ENCODE measurements at places on chromosomes 12 and 14. TPM values are rescaled to one million over a fixed set of nuclear protein-coding genes. Genes with fewer than 3 reads are reported as not detected.

DNA sequence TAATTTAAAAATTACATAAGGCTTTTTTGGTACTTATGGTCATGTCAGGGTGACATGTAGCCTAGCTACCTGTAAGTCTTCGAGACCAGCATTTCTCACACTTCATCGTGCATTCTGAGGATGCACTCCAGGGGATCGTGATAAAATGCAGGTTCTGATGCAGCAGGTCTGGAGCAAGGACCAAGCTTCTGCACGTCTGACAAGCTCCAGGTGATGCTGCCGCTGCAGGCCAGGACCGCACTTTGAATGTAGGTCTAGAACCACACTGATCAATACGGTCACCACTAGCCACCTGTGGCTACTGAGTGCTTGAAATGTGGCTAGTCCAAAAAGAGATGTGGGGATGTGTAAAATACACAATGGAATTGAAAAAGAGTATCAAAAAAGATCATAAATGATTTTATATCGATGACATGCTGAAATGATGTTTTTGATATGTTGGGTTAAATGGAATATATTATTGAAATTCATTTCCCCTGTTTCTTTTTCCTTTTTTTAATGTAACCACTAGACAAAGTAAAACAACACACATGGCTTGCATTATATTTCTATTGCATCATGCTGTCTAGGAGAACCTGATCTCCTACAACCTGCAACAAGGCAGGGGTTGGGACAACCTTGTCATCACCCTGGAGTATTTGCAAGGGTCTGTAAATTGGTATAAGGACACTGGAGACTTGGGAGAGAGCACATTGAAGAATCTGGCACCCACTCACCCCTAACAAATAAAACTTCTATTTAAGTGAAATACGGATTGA, 142.4 kb downstream of the DPF3 start:
- no peak for DNase-seq

B4GALNT1 gene
- polyA plus RNA-seq = 0.96 TPM

TMEM253 gene
- 1.0 TPM for polyA plus RNA-seq

DNA sequence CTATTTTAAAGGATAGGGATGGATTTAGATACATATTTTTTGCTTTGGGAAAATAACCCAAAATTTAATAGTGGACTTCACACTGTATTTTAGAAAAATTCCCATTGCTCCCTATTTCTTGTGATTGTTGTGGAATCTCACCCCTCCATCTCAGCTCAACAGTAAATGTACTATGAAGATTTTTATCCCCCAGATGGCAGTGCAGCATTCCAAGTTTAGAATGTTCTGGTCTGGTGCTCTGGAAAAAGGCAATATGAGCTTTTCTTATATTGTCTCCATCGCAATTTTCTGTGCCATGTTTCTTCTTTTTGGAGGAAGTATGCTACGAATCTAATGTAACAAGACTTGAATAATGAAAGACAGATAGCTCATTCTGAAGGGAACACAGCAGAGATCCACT, 471.7 kb upstream of the SYT1 start:
- peak; percentile 25 for DNase-seq

DNA sequence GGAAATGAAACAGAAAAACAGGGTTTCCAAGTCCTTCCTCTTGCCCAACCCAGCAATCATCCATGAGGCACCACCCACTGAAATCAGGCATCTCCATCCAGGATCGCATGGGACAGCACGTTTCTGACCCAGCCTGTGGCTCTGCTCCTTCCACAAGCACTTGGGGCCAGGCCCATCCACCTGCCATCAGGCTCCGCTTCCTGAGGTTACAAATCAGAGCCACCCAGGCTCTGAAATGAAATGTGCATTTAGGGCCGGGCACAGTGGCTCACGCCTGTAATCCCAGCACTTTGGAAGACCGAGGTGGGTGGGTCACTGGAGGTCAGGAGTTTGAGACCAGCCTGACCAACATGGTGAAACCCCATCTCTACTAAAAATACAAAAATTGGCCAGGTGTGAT, 717 bp upstream of the KRT78 start:
- no peak for DNase-seq

KRT75 gene
- not detected for polyA plus RNA-seq

GRCh38 chr12:122062832-122063693, 15.5 kb upstream of the MLXIP start:
- no peak for DNase-seq

- DNase-seq = no peak
Observed at GRCh38 chr12:52356031-52356761, 11.1 kb downstream of the KRT85 start.

DNA sequence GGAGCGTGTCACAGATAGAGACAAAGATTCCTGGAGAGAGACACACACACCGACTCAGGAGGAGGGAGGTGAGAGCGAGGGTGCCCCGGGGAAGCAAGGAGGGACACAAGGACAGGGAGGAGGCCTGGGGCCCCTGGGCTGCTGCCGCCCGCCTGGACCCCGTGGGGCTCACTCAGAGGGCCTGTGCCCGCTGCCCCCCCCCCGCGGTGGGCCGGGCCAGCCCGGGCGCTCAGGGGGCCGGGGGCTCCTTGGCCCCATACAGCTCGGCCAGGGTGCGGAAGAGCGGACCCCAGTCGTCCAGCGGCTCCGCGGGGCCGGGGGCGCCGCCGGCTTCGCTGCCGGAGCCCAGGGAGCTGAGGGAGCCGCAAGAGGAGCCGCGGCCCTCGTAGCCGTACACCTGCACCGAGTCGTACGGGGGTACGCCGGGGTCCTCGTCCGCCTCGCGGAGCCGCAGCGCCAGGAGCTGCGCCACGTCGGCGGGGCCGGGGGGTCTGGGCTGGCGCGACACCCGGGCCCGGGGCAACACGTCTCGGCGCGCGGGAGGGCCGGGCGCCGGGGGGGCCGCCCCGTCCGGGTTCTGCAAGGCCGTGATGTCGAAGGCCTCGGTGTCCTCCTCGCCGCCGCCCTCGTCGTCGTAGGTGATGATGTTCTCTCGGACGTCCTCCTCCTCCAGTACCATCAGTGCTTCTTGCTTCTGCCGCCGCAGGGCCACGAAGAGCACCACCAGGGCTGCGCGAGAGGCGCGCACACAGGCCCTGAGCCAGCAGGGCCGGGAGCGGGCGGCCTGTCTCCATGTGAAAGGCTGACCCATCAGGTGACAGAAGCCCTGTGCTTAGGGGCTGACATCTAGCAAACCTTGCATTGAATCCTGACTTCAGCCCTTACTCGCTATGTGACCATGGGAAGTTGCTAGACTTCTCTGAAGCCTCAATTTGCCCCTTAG, 6.0 kb downstream of the PSMB11 start:
- DNase-seq = no peak

CIROP gene
- polyA plus RNA-seq = not detected

PROX2 gene
- polyA plus RNA-seq = 0.58 TPM

- DNase-seq = no peak
Observed at GRCh38 chr12:109065154-109065852, 12.9 kb downstream of the USP30 start.

DNA sequence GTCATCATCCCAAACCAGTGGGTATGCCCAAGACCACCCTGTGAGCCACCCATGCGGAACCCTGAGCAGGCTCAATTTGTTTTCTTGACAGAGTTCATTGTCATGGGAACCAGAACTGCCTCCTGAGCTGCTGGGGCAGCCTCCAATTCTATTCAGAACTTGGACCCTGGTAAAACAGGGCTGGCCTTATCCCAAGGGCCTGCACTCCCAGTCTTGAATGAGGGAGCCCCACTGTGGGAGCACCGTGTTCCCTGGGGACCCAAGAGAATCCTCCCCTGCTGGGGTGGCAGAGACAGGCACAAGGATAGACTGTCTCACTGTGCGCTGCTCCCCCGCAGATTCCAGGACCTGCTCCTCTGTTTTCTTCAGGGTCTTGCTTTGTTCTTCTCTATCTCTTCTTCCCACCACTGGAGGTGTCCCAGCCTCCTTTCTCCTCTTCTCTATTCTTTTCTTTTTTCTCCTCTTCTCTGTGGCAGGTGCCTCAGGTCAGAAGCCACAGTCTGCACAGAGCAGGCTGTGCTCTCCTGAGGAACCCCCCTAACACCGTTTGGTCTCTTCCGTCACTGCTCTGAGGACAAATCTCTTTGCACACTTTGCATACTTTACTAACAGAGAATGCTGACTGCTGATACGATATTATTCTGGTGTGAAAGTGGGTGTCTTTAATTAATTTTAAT, 31.2 kb upstream of the CHPT1 start:
- DNase-seq = no peak

FAM90A1 gene
- polyA plus RNA-seq = 1.1 TPM

CMKLR1 gene
- polyA plus RNA-seq = 5.4 TPM

DNA sequence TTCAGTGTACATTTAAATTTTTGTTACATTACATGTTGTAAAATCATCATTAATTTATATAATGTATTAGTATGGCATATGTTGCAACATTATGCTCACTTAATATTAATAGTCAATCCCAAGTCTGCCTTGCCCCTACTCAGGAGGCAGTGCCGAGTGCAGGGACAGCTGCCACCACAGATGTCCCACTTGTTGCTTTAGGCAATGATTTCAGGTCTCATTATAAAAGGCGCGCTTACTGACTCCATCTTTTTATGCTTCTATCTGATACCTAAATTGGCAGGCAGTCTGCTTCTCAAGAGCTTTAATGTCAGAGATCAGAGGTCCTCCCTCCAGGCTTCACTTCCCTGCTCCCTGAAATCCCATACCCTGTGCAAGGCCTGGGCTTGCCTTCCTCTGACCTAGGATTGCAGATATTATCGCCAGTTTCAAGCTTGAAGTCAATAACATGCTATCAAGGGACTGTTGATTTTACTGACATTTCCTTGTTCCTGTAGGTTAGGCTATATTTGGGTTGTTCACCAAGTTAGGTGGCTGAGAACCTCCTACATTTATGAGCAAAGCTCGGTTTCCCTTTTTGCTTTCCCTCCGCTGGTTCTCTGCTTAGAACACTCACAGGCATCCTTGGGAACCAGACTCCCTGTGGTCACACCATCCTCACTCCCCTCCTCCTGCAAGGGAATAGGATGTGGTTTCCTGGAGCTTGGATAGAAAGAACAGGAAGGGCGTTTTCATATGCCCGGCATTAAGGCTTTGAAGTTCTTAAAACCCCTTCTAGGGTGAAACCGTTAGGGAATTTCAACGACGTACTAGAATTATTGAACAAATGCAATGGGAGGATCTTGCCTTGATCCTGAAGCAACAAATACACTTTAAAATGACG, 208.4 kb upstream of the FKBP4 start:
- DNase-seq = no peak

GRCh38 chr14:104177411-104177810, 39.0 kb downstream of the KIF26A start:
- no peak for DNase-seq

- DNase-seq = no peak
Observed at GRCh38 chr14:101046071-101046470, 142.5 kb upstream of the RTL1 start.

DNA sequence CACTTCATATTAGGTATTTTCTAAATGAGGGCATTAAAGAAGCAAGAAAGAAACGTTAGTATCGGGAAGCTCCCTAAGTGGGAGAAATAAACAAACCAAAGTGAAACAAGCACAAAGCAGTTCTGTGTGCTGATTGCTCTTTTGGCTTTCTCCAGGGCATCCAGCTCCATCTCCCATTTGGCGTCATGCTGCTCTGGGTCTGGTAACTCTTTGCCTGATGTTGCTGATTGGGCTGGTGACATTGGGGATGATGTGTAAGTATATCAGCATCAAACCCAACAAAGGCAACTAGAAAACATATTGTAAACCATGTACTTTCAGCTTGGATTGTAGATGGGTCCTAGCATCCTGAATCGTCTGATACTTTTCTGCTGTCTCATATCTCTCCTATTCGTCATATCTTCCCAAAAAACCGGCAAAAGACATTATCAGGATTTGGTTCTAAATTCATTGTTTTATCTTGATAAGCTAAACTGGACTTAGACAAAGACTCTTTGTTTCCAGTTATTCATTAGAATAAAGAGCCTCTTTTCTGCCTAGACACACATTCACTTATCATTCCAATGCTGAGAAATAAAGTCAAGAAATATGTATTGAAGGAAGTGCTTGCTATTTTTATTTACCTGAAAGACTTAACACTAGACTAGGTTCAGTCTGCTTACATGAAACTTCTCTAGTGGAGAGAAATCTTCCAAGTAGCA, 2.4 kb downstream of the CLEC12B start:
- DNase-seq = no peak

RFLNA gene
- 6.1 TPM for polyA plus RNA-seq

AJUBA gene
- 72.6 TPM for polyA plus RNA-seq
